ENCODE measurements at places on chromosomes 1 and 21.

DNA sequence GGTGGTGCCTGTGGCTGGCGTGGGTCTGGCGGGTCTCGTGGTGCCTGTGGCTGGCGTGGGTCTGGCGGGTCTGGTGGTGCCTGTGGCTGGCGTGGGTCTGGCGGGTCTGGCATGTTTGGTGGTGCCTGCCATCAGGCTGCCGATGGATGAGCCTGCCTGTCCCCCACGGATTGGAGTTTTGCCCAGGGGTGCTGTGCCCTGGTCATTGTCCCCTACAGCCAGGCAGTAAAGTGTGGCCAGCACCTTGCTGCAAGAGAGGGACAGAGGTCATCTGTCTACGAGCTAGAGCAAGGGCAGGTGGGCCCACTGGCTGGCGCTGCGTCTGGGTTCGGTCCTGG, 41.8 kb downstream of the SKI start:
- DNase-seq, result no peak

- no peak for DNase-seq
Measured at GRCh38 chr1:207919523-207920170, 8.7 kb upstream of the CD34 start.

DNA sequence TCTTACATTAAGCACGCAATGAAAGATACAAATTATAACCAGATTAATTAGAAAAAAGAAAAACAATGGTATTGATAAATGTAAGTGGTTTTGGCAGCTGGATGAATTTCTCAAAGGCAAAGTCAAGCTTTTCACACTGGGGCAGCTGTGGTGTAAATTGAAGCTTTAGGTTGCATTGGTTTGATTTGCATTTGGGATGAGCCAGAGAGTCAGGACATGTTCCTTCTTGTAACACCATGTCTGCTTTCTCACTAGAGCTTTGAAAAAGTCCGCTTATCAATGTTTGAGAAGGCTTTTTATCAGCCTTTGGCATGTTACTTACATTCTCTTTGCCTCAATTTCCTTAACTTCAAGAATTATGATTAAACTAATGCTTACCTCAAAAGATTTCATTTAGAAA, 173.9 kb downstream of the GPATCH2 start:
- DNase-seq, result no peak

- no peak for DNase-seq
Measured at GRCh38 chr1:24888971-24889676, 41.0 kb downstream of the RUNX3 start.

- DNase-seq, result no peak
Measured at GRCh38 chr1:15005116-15005515, 148.4 kb upstream of the TMEM51 start.

DNA sequence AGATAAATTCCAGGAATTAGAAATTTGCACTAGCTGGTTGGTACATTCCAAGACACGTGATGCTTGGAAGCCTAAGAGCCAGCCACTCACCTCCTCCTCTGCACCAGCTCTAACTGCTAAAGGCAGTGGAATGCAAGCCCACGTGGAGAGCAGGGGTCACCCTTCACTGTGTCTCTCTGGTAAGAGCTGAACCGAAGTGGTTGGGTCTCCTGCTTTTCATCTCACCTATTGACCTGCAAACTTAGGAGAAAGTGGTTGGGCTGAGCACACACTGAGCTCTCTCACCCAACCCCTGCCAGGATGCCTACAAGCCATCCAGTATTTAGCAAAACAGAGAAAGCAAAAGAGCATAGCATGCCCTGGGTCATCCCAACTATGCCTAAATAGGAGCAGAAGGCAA, 19.3 kb downstream of the HAO2 start:
- no peak for DNase-seq

- no peak for DNase-seq
Measured at GRCh38 chr1:5742032-5742431, 250.2 kb downstream of the NPHP4 start.

DNA sequence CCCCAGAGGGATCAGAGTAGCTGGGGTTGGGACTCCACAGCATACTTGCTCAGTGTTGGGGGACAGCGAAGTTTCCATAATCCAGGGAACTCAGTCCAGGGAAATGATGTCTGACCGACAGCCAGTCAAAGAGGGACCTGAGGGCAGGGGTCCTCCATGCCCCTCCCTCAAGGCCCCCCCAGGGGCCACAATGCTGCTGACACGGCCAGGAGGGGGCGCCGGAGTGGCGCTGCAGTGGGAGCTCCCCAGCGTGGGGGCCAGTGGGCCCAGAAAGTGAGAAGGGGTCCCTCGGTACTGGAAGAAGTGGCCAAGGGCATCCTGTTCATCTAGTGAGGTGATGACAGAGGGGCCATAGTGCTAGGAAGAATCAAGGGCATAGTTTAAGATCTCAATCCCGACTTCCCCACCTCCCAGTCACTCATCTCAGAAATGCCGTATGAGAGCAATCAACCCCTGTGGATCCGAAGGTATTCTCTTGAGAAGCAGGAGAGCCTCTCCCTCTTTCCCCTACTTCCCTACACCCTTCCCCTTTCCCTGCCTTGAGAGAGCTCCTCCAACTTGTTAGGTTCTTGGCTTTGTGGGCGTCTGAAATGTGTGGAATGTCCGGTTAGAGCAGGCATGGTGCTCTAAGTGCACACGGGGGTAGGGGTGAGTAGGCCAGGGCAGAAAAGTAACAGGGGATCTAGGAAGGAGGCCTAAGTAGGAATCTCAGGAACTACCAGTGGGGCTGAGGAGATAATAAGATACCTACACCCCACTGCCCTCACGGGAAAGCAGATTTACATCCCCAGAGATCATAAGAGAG, 4.1 kb downstream of the NUDT17 start:
- DNase-seq, result no peak

DNA sequence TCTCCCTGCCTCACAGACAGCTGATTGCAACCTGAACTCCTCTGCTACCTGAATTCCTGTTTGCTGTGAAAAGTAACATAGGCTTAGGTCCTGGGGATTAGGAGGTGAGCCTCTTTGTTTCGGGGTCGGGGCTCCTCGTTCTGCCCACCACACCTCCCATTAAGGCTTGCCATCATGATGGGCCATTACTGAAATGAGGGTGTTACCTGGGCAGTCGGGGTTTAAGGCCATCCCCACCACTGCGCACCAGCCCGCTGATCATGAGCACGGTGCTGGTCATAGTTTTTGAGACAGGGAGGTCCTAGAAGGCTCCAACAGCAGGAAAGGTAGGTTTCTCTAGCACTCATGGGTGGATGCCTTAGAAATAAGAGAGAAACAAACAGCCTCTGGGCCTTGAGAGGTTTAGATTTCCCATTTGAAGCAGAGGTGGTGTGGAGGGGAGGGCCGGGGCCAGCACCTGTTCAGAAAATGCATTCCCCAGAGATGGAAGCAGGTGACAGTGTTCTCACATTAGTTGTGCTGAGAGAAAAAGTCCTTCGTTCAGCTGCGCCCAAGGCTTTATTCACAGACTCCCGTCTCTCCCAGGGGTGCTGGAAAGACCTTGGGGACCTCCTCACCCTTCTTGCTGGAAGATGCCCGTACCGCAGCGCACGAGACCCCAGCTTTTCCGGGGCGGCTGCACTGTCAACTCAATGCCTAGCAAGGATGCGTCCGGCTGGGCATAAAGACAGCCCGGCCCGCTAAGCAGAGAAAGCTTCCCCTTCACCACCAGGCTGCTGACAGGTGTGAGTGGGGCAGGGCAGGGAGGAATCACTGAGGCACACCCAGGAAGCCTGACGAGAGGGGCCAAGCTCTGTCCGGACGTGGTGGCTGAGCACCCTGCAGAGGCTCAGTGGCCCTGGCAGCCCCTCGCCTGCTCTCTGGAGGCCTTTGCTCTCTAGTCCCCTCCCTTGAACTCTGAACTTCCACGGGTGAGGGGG, 125.5 kb downstream of the PGBD5 start:
- no peak for DNase-seq

DNA sequence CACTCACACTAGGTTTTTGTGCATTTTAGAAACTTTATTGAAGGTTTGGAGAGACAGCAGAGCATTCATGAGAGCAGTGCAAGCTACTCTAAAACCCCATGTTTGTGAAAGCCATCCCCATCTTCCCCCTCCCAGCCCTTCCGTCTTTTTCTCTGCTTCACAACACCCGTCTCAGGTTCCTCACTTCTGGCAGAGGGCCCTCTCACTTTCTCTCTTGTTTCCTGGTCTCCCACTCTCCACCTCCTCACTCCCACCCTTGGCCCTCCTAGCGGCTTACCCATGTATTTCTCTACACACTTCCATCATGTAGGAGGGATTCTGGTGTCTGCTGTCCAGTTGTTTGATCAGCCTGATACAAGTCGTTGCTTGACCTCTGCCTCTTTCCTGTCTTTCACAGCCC, 92.7 kb downstream of the LRRC8C start:
- DNase-seq, result no peak

DNA sequence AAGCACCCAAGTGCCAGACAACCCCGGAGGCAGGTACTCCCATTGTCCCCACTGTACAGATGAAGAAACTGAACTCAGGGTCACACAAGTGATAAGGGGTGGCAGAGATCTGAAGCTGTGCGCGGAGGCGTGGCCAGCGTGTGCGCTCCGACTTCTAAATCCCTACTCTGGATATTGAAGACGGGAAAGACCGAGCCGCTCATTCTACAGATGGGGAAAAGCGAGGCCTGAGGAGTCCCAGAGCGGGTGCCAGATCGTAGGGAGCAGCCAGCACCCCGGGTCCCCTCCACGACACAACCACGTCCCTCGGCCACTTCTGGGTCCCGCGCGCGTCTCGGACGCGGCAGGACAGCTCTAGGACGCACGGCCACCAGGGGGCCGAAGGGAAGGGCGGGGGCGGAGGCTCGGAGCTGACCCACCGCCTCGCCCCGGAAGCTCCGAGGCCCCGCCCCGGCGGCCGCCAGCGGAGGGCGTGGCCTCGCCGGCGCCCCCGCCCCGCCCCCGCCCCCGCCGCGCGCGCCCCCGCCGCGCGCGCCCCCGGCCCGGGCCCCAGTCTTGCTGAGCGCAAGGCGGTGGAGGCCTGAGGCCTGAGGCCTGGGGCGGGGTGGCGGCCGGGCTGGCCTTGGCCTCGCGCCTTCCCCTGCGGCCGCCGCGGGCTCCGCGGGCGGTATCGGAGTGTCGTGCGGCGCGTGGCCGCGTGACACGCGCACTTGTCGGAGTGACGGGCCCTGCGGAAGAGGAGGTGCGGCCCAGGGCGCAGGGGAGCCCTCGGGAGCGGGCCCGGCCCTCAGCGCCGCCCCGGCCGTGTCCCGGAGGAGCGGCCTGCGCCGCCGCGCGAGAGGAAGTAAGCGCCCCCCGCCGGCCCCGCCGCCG, at the start of gene H6PD:
TSS of gene H6PD (plus strand) at position 552 of the 873 bp plus-strand sequence. CDS start 10,161 bp downstream, outside the sequence.
- DNase-seq, result peak; percentile 43

DNA sequence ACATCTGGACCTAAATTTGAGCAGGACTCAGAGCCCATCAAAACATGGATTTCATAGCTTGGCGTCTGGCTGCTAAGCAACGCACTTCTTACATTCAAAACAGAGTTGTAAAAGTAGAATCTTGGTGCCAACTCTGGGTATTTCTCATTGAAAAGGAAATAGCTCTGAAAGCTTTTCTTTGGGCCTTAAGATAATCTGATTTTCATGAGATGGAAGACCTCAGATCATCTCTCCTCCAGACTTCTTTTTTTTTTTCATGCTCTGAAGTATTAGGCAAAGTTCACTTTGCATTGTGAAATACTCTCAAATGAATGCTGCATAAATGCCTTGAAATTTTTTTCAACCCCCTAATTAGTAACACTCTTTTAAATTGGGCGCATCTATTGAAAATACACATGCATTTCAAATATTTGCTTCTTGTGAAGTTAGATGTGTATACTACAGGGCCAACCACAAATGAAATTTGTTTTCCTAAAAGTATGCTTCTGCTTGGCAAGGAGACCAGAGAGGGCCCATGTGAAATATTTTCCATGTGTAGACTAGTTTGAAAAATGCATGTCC, 4.2 kb downstream of the ADAMTS5 start:
- DNase-seq, result no peak

DNA sequence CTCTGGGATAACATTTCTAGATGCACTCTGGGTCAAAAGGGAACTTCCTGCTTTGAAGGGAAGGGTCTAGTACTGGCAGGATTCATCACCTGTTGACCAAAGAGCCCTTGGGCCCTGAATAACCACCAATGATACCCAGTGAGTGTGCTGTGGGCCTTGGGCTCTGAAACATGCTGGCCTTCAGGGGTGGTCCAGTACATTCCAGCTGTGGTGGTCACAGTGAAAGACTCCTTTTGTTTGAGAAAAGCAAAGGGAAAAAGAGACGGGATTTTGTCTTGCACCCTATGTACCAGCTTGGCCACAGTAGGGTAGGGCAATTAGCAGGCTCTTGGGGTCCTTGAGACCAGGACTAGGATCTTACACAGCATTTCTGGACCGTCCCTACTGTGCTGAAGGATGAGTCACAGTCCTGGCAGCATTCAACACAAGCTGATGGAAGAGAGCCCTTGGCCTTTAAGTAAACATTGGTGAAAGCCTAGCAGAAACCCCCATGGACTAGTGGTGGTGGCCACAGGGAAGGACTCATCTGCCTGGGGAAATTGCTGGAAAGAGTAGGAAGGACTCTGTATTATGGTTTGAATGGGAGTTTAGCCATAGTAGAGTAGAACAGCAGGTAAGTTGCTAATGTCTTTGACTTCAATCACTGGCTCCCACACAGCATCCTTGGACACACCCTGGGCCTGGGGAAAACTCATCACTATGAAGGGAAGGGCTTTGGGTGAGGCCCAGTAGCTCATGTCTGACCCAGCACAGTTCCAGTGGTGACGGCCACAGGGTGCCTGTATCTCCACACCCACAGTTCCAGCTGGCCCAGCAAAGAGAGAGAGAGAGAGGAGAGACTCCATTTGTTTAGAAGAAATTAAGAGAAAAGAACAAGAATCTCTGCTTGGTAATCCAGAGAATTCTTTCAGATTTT, 87.5 kb downstream of the COL24A1 start:
- no peak for DNase-seq

- peak; percentile 20 for DNase-seq
Measured at GRCh38 chr1:92315766-92316599, 17.1 kb downstream of the RPAP2 start.

GRCh38 chr1:167065471-167065870, 24.7 kb downstream of the GPA33 start:
- no peak for DNase-seq

DNA sequence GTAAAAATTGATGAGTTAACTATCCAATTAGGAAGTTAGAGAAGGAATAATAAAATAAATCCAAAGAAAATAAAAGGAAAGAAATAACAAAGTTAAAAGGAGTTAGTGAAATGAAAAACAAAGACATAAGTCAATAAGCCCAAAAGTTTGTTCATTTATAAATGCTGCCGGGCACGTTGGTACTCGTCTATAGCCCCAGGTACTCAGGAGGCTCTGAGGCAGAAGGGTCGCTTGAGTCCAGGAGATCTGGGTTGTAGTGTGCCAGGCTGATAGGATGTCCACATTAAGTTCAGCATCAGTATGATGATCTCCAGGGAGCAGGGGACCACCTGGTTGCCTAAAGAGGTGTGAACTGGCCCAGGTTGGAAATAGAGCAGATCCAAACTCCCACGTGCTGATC, 35.5 kb upstream of the VANGL1 start:
- DNase-seq, result no peak

- no peak for DNase-seq
Measured at GRCh38 chr1:17970757-17971156, 136.8 kb upstream of the IGSF21 start.

- DNase-seq, result no peak
Measured at GRCh38 chr1:231625975-231626534, 535 bp upstream of the DISC1 start.

Measured in stimulated activated CD4-positive, alpha-beta T cell treated with anti-CD3 and anti-CD28 coated beads, TNF-alpha, amount 100 ng/mL, for 48 hours (primary cell).